ENCODE measurements at places on chromosomes 2 and 18. TPM values are rescaled to one million over a fixed set of nuclear protein-coding genes. Genes with fewer than 3 reads are reported as not detected.

EN1 gene
- total RNA-seq: not detected

MYL12B gene
- 198 TPM for total RNA-seq

SLC9A2 gene
- total RNA-seq: not detected

ADD2 gene
- total RNA-seq: 10.2 TPM

MZT2A gene
- total RNA-seq: 108 TPM

ITGB6 gene
- not detected for total RNA-seq

- no peak for DNase-seq
- no peaks in the 10 kb centered on the region for H3K36me3 ChIP-seq
- peaks cover 2% of the 10 kb centered on the region for H3K4me1 ChIP-seq
These were observed 6.8 kb downstream of the ESPNL start for GRCh38 chr2:238106698-238107524.

DNA sequence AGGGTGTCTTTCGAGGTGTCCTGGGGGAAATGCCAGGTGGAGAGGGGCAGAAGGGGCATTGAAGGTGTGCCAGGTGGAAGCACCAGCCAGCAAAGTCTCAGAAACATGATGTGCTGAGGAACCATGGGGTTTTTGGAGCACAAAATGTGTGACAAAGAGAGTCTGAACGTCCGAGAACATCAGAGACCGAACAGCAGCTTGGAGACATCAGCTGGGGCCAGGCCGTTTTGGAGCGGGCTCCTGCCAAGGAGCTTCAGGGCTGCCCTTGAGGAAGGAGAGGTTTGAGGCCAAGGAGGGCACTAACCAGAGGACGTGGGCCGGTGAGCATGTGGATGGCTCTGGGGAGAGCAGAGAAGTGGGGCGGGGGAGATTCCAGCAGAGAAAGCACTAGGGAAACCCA is 5.3 kb upstream of the MBP start:
- peaks cover 7% of the 10 kb centered on the region for H3K4me1 ChIP-seq
- no peak for DNase-seq
- no peak overlapping the region for H3K4me3 ChIP-seq
- H3K36me3 ChIP-seq: no peaks in the 10 kb centered on the region
- no peaks in the 10 kb centered on the region for H3K27me3 ChIP-seq

GRCh38 chr2:53842891-53843290 is 16.9 kb downstream of the GPR75 start:
- no peaks in the 10 kb centered on the region for H3K36me3 ChIP-seq
- H3K27ac ChIP-seq: no peak overlapping the region

- H3K36me3 ChIP-seq: no peaks in the 10 kb centered on the region
- H3K27me3 ChIP-seq: no peaks in the 10 kb centered on the region
- no peak overlapping the region for H3K4me3 ChIP-seq
- H3K4me1 ChIP-seq: no peaks in the 10 kb centered on the region
These were observed 158.5 kb downstream of the CDCA7 start for GRCh38 chr2:173513107-173513727.

DNA sequence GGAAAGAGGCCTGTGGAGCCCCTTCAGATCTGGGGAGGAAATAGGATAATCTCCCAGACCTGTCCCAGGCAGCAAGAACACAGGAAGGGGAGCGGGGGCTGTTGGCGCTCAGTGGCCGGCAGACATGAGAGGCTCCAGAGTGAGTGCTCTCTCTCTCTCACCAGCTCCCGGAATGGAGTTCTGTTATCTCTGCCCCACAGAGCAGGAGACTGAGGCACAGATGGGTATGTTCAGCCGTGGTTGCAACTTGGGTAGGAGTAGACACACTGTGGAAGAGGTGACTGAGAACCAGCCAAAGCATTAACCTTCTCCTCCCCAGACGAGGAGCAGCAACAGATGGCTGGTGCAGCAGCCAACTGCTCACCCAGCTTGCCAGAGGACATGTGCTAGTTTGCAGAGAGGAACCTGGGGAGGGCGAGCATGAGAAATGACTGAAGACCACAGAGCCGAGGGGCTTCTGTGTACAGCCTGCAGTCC is 82.0 kb downstream of the NRP2 start:
- H3K36me3 ChIP-seq: no peaks in the 10 kb centered on the region
- no peaks in the 10 kb centered on the region for H3K27me3 ChIP-seq
- no peak overlapping the region for H3K27ac ChIP-seq
- no peak overlapping the region for H3K4me3 ChIP-seq
- H3K4me1 ChIP-seq: peaks cover 3% of the 10 kb centered on the region
- no peak for DNase-seq

- no peak for DNase-seq
- no peaks in the 10 kb centered on the region for H3K36me3 ChIP-seq
- H3K27me3 ChIP-seq: no peaks in the 10 kb centered on the region
- no peak overlapping the region for H3K27ac ChIP-seq
- H3K4me3 ChIP-seq: no peak overlapping the region
These were observed 34.3 kb downstream of the TWIST2 start for GRCh38 chr2:238882082-238882755.

- H3K4me3 ChIP-seq: peak overlapping the region; percentile 86
- peak overlapping the region; percentile 94 for H3K27ac ChIP-seq
- no peaks in the 10 kb centered on the region for H3K36me3 ChIP-seq
- no peaks in the 10 kb centered on the region for H3K27me3 ChIP-seq
These were observed 675 bp downstream of the PRKD3 start for GRCh38 chr2:37323781-37324535.

DNA sequence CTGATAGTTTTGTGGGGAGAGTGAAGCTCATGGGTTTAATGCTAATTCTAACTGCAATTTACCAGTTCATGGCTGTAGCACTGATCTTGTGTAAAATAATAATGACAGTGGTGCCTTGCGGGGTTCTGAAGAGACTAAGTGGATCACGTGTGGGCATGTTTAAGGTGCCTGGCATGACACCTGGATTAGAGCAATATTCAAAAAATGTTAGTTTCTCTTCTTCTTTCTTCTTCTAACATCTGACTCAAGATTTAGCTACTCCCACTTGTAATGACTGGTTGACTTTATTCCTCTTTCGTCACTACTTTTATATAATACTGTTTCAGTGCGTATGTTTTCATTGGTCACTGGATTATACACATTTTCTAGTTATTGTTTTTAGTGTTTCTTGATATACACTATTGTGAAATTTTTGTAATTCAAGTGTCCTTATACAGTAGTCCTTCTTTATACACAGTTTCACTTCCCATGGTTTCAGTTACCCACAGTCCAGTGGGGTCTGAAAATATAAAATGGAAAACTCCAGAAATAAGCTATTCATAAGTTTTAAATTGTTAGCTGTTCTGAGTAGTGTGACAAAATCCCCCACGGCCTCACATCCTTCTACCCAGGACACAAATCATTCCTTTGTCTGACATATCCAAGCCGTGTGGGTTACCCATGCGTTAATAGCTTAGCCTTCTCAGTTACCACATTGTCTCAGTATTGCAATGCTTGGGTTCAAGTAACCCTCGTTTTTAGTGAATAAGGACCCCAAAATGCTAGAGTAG is 662.2 kb upstream of the CNTNAP5 start:
- H3K4me1 ChIP-seq: no peaks in the 10 kb centered on the region
- no peak overlapping the region for H3K27ac ChIP-seq
- no peak for DNase-seq
- no peaks in the 10 kb centered on the region for H3K36me3 ChIP-seq
- no peak overlapping the region for H3K4me3 ChIP-seq

DNA sequence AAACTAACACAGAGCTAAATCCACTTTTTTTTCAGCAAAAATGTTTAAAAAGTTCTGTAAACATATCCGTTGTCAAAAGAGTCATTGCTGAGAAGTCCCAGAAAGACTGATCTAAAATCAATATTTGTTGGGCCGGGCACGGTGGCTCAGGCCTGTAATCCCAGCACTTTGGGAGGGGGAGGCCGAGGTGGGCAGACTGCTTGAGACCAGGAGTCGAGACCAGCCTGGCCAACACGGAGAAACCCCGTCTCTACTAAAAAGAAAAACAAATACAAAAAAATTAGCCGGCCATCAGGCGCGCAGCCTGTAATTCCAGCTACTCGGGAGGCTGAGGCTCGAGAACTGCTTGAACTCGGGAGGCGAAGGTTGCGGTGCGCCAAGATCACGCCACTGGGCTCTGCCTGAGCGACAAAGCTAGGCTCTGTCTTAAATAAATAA is 1.4 kb downstream of the OLA1 start:
- H3K27me3 ChIP-seq: no peaks in the 10 kb centered on the region
- no peak for DNase-seq
- H3K27ac ChIP-seq: no peak overlapping the region
- peak overlapping the region; percentile 77 for H3K4me3 ChIP-seq
- H3K36me3 ChIP-seq: no peaks in the 10 kb centered on the region

DNA sequence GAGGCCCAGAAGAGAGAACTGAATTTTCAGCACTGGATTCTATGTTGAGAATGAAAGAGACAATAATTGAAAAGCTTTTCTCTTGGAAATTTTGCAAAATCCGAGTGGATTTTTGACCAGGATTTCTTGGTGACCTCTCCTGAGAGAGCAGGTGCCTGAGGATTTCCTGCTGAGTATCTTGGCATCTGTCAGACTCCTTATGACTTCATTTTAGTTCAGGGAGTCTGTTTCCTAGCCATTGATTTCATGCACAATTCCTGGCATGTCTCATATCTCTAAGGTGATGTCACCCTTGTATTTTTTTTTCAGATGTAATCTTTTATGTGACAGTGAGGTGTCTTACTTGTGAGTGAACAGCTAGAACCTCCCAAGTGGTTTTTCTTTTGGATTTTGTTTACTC is 195.9 kb downstream of the NEDD4L start:
- no peaks in the 10 kb centered on the region for H3K27me3 ChIP-seq
- no peaks in the 10 kb centered on the region for H3K4me1 ChIP-seq
- no peaks in the 10 kb centered on the region for H3K36me3 ChIP-seq
- no peak for DNase-seq
- H3K27ac ChIP-seq: no peak overlapping the region

- H3K27ac ChIP-seq: no peak overlapping the region
- H3K36me3 ChIP-seq: no peaks in the 10 kb centered on the region
- no peak for DNase-seq
- H3K4me3 ChIP-seq: no peak overlapping the region
- no peaks in the 10 kb centered on the region for H3K27me3 ChIP-seq
- no peaks in the 10 kb centered on the region for H3K4me1 ChIP-seq
These were observed 146.4 kb downstream of the SH3RF3 start for GRCh38 chr2:109275120-109276012.

DNA sequence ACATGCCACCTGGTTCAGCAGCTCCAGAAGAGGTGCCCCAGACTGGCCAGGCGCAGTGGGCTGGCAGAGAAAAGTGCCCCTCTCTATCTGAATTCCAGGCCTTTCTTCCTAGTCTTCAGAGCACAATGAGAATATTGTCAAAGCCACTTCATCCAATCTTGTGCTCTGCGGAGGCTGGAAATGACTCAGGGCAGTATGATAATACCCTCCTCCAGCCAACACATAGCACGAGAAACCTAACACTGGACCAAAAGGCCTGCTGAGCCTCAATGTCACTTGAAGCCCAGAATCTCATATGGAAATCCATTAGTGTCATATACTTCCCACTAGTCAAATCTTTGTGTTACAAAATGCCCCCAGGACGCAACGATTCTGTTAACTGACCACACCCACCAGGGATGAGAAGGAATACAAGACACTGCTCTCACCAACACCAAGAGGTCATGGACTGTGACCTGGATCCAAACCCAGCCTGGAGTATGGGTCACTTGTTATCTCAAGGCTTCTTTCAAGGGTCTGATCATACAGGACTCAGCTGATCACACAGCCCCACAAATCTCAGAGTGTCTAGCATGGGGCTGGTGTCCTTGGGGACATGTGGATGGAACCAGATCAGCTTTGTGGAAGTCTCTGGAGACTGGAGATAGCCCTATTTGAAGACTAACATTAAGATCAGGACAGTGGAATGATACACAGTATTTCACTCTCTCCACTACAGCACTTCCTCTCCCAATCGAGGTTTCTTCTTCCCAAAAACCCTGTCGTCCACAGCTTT is 10.1 kb downstream of the KIF3C start:
- H3K4me3 ChIP-seq: no peak overlapping the region
- DNase-seq: no peak

- peaks cover 2% of the 10 kb centered on the region for H3K36me3 ChIP-seq
- H3K4me3 ChIP-seq: no peak overlapping the region
- H3K27ac ChIP-seq: no peak overlapping the region
- no peaks in the 10 kb centered on the region for H3K27me3 ChIP-seq
These were observed 15.5 kb downstream of the LYG1 start for GRCh38 chr2:99285526-99285925.

- no peak overlapping the region for H3K4me3 ChIP-seq
- H3K36me3 ChIP-seq: no peaks in the 10 kb centered on the region
- DNase-seq: no peak
- H3K4me1 ChIP-seq: no peaks in the 10 kb centered on the region
- no peaks in the 10 kb centered on the region for H3K27me3 ChIP-seq
These were observed 53.7 kb downstream of the TRIB2 start for GRCh38 chr2:12770300-12770968.

- H3K4me3 ChIP-seq: no peak overlapping the region
- no peaks in the 10 kb centered on the region for H3K4me1 ChIP-seq
- H3K27me3 ChIP-seq: no peaks in the 10 kb centered on the region
- no peak overlapping the region for H3K27ac ChIP-seq
- no peak for DNase-seq
These were observed 108.2 kb downstream of the RTP5 start for GRCh38 chr2:241977557-241978300.

DNA sequence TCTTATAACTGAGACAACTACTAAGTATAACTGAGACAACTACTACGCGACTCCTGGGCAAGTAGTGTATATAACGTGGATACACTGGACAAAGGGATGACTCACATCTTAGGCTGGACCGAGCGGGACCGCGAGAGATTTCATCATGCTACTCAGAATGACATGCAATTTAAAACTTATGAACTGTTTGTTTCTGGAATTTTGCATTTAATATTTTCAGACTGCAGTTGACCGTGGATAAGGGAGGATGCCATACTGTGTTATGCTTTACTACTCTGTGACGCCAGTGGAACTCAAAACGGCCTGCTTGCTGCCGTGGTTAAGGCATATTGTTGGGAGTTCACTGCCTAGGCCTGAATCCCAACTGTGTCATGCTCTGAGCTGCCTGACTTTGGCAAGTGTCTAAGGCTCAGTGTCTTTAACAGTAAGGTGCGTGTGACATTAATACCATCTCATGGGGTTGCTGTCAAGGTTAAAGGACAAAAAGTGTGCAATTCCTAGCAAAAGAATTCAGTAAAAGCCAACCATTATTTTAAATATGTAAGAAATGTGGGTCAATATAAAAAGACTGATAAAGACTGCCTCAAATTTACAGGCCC is 64.6 kb downstream of the BMP10 start:
- H3K4me3 ChIP-seq: no peak overlapping the region
- H3K36me3 ChIP-seq: no peaks in the 10 kb centered on the region
- no peak overlapping the region for H3K27ac ChIP-seq
- DNase-seq: no peak
- H3K4me1 ChIP-seq: peaks cover 2% of the 10 kb centered on the region

Measured in ascending aorta (tissue), 2 donors.